ENCODE measurements at places on chromosomes 12 and 14. TPM values are rescaled to one million over a fixed set of nuclear protein-coding genes. Genes with fewer than 3 reads are reported as not detected.

CLEC14A gene
- 192 TPM for total RNA-seq

GRCh38 chr14:21352587-21352986 lies 31.2 kb downstream of the SUPT16H start:
- no peak for DNase-seq
- H3K4me1 ChIP-seq = no peaks in the 10 kb centered on the region
- no peaks in the 10 kb centered on the region for H3K27me3 ChIP-seq
- no peak overlapping the region for H3K27ac ChIP-seq

DNA sequence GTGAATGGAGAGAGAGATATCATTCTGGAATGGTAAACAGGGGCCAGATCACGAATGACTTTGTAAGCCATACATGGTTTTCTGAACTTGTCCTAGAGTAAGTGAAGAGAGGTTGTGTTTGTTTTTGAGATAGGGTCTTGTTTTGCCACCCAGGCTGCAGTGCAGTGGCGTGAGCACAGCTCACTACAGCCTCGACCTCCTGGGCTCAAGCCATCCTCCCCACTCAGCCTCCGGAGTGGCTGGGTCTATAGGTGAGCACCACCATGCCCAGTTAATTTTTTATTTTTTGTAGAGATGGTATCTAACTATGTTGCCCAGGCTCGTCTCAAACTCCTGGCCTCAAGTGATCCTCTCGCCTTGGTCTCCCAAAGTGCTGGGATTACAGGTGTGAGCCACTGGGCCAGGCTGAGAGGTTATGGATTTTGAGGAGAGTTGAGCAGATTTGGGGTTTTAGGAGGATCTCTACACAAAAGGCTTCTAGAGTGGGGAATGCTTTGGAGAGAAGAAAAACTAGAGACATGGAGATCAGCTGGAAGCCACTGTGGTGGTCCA lies 19.7 kb upstream of the GPRC5A start:
- no peaks in the 10 kb centered on the region for H3K36me3 ChIP-seq
- no peak for DNase-seq
- no peak overlapping the region for H3K27ac ChIP-seq
- no peaks in the 10 kb centered on the region for H3K27me3 ChIP-seq
- H3K4me1 ChIP-seq = no peaks in the 10 kb centered on the region

- no peaks in the 10 kb centered on the region for H3K36me3 ChIP-seq
- H3K27me3 ChIP-seq = no peaks in the 10 kb centered on the region
Observed at GRCh38 chr12:22938323-22938722, 313.4 kb downstream of the ETNK1 start.

GRCh38 chr14:36585100-36585499 lies 2.7 kb upstream of the NKX2-8 start:
- H3K27ac ChIP-seq = no peak overlapping the region
- peaks cover 5% of the 10 kb centered on the region for H3K4me1 ChIP-seq
- no peak overlapping the region for H3K4me3 ChIP-seq
- DNase-seq = no peak

GRCh38 chr14:33103489-33103888 lies 164.8 kb downstream of the NPAS3 start:
- H3K27ac ChIP-seq = no peak overlapping the region
- no peak for DNase-seq
- H3K4me3 ChIP-seq = no peak overlapping the region
- H3K36me3 ChIP-seq = no peaks in the 10 kb centered on the region
- no peaks in the 10 kb centered on the region for H3K27me3 ChIP-seq
- H3K4me1 ChIP-seq = no peaks in the 10 kb centered on the region

RPS6KL1 gene
- 12.1 TPM for total RNA-seq

KCNK13 gene
- total RNA-seq = not detected

DNA sequence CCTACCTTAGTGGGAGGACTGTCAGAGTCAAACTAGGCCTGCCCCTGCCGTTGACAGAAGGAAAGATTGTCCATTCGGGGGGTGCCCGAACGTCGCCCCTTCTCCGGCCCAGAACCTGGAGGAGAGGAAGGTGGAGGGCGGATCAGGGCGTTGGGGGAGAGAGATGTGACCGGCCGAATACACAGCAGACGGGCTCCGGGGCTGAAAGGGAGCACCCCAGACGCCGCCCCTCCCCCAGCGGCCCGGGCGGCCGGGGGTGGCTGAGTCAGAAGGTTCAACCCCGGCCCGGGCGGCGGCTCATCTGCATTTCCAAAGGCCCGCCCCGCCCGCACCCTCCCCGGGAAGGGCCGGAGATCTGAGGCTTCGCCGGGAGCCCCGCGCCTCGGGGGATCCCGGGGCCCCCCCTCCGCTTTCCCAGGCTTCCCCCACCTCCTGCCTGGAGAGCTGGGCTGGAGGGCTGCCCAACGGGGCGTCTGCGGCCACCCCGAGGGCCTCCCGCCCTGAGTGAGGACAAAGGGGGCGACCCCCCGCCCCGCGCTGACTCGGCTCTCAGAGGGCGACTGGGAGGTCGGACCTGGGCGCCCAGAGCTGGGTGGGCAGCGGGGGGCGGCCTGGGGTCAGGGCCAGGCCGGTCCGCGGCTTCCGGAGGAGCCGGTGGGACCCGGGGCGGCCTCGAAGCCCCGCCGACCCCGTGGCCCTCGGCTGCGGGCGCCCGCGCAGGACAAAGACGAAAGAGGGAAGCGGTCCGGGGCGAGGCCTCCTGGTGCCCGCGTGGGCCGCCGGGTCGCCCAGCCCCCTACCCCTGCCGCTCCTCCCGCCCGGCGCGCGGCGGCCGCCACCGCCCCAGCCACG lies 3.7 kb upstream of the SETD1B start:
- peaks cover 33% of the 10 kb centered on the region for H3K4me1 ChIP-seq
- H3K36me3 ChIP-seq = peaks cover 5% of the 10 kb centered on the region
- DNase-seq = peak; percentile 69

All from ascending aorta (tissue), 2 donors.